Suprapubic skin (tissue), 4 donors: ENCODE measurements at places on chromosomes 13 and 19. TPM values are rescaled to one million over a fixed set of nuclear protein-coding genes. Genes with fewer than 3 reads are reported as not detected.

Gene SIGLEC12
- not detected for total RNA-seq

Gene CYP2A7
- total RNA-seq, result not detected

Gene ZNF529
- total RNA-seq, result 13.3 TPM

Gene KLK14
- 22.8 TPM for total RNA-seq

Gene NDUFA3
- total RNA-seq, result 71.9 TPM

Gene ZFP14
- total RNA-seq, result 1.9 TPM

Gene SULT2A1
- total RNA-seq, result not detected

Gene SNAPC2
- 18.3 TPM for total RNA-seq

Gene FAM83E
- 5.1 TPM for total RNA-seq

DNA sequence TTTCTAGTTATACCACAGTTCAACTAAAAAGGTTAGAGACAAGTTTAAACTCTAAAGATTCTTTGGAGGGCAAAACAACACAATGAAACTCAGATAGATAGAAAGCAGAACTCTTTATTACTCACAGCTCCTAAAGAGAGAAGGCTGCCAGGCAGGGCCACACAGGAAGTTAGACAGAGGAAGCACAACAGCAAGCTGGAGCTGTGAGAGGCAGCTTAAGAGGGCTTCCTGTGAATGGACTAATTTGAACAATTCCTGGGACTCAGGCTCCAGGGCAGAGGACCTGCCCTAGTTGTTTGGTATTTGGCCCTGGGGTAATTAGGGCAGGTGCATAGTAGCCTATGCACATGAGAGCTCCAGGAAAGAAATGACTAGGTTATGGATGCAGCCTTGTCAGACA, 803.6 kb downstream of the DIAPH3 start:
- DNase-seq, result no peak

DNA sequence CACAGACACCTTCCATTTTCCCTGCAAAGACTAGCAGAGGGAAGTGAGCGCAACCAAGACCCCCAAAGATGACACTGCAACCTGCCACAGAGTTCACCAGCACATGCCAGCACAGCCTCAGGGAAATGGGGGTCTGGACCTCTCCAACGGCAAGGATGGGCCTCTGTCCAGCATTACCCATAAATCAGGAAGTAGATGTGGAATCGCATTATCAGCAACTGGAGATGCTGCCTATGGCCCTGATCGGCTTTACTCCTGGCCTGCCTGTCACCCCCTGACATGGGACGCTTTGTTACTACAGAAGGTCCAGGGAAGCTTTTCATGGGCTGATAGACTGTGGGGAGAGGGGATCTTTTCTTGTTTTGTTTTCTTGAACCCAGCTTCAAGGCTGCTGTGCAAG, 41.4 kb upstream of the POU2F2 start:
- DNase-seq, result no peak

GRCh38 chr13:80339912-80340650, 845 bp downstream of the SPRY2 start:
- peak; percentile 74 for DNase-seq

GRCh38 chr19:18612772-18613588, at the start of gene TMEM59L:
TSS of gene TMEM59L (plus strand) at chr19:18612870. CDS start at chr19:18612959, 89 bp downstream.
- no peak for DNase-seq

GRCh38 chr13:34464011-34464410, 478.1 kb upstream of the NBEA start:
- no peak for DNase-seq

DNA sequence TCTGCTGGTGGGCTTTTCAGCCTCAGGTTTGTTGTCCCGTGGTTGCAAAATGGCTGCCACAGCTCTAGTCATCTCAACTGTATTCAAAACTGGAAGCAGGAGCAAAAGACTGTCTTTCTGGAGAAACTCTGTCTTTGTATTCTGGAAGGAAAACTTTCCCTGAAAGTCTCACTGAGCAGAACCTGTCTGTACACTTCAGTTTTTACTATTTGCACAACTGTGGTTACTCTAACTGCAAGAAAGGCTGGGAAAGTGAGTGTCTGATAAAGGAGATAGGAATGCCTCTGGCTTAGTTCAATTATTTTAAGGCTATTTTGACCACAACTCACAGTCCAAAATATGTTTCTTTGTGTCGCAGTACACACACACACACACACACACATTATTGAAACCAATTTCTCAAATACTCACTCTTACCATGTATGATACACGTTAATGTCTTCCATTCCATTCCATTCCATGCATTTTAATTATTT, 49.7 kb upstream of the EHD2 start:
- DNase-seq, result no peak

- no peak for DNase-seq
These were observed at the start of gene CXCL17 for GRCh38 chr19:42442833-42443232. TSS of gene CXCL17 (minus strand) at chr19:42442946. CDS start at chr19:42442832, 114 bp downstream.

DNA sequence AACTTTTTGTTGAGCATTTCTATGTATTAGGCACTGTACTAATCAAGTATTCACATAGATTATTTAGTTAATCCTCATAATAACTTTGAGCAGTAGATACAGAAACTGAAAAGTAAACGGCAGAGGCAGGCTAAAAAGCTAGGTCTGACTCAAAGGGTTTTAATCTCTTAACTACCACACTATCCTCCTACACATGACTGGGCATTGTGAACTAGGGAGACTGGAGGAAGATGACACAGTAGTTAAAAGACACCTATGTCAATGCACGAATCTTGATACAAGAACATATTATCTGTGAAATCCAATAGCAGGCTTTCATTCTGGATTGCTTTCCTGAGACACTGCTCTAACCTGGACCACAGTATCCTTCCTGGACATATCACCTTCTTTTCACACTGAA, 36.3 kb downstream of the MICU2 start:
- DNase-seq, result no peak

DNA sequence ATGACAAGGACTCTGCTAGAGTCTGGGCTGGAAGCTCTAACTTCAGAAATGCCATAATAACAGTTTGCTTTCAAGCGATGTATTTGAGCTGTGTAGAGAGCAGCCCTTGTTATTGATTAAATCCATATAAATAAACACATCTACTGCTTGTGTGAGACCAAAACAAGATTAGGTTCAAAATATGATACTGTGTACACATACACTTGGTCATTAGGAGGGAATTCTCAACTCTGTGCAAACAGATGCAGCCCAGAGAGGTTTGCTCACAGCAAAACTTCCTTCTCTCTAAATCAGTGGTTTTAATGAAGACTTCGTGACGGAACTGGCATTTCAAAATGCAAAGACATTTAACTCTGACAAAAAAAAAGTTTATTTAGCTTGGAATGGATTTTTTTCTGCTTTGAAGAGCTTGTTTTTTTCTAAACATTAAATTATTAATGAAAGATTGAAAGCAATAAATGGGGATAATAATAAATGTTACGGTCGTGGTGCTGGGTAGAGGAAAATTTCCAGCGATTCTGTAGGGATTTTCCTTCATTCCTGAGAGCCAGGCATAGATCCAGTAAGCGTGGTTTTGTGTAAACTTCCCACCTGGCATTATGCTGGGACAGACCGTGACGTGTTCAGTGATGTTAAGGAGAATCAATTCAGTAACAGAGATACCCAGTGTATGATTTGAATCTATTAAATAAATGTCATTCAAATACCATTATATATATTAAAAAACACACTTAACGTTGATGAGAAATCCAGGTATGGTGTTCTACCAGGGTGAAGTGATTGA, 213.7 kb downstream of the TEX29 start:
- no peak for DNase-seq

DNA sequence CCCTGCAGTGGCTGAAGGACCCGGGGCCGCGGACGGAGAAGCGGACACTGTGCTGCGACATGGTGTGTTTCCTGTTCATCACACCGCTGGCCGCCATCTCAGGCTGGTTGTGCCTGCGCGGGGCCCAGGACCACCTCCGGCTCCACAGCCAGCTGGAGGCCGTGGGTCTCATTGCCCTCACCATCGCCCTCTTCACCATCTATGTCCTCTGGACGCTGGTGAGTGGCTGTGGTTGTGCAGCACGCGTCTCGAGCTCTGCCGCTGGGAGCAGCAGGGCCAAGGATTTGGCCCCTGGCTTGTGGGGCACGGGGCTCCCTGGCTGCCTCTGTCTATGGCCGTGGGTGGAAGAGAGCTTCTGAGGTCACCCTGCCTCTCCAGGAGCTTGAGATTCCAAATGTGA, 14.1 kb upstream of the HNRNPM start:
- no peak for DNase-seq

GRCh38 chr19:4694211-4694987, 24.3 kb upstream of the MYDGF start:
- DNase-seq, result peak; percentile 92

DNA sequence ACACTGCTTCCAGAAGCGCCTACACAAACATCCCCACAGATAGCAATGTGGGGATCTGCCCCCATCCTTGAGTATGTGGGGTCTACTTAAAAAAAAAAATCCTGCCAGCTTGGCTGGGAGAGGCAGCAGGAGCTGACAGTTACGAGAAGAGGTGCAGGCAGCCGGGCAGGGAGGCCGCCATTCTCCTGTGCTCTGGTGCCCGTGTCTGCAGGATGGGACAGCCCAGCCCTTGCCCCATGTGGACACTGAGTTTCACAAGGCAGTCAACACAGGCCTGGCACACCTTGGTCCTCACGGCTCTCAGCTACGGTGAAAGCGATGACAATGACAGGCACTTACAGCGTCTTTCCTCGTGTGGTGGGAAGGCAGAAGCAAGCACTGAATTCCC, 24.0 kb downstream of the MPND start:
- DNase-seq, result no peak

DNA sequence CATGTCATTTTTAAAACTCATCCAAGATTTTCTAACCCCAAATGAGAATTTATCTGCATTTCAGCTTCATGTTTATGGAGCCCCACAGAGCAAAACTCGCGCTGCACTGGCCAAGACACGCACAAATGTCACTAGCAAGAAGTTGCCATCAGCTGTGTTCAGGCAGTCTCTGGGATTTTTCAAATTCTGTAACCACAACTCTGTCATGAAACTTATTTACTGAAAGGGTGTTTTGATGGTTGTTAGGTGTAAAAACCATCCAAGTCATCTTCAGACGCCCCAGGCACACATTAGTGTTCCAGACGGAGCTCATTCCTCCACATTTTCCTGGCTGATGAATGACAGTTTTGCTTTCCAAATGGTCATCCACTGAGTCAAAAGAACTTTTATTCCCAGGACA, 63.4 kb downstream of the SLC7A1 start:
- peak; percentile 19 for DNase-seq

GRCh38 chr19:34982275-34982674, 17.8 kb upstream of the GRAMD1A start:
- DNase-seq, result no peak

- no peak for DNase-seq
These were observed 21.7 kb downstream of the TNFSF14 start for GRCh38 chr19:6648141-6648715.

- DNase-seq, result no peak
These were observed 1.7 kb upstream of the DNAJB1 start for GRCh38 chr19:14519860-14520407.

DNA sequence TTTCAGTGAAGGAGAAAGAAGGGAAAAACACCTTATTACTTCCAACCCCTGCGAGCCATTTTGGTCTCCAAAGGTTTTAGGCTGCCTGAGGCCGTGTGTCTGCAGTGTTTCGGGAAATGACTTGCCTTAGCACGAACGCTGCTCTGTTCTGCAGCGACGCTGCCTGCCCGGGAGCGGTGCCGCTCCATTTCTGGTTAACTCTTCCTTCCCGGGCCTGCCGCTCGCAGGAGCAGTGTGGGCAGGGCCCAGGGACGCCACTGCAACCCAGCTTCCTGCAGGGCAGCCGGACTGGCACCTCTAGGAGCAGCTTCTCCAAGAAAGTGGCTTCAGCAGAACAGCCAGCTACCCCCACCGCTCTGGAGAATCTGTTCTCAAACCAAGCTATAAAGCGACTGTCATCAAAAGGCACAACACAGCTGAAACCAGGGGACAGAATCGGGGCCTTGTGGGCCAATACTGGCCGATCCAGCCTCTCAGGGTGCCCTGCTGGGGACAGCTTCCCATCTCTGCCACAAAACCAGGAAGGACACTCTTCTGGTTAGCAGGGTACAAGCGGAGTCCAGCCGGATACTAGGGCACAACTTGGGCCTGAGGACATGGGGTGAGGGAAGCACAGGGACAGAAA, 72.2 kb downstream of the KCTD15 start:
- no peak for DNase-seq

GRCh38 chr19:56840451-56841192, at the start of the genes PEG3 and ZIM2:
TSS of gene PEG3 (minus strand) at chr19:56840726. CDS start at chr19:56824655, 16,071 bp downstream.
TSS of gene ZIM2 (minus strand) at chr19:56840726. CDS start at chr19:56824277, 16,449 bp downstream.
- DNase-seq, result peak; percentile 77

DNA sequence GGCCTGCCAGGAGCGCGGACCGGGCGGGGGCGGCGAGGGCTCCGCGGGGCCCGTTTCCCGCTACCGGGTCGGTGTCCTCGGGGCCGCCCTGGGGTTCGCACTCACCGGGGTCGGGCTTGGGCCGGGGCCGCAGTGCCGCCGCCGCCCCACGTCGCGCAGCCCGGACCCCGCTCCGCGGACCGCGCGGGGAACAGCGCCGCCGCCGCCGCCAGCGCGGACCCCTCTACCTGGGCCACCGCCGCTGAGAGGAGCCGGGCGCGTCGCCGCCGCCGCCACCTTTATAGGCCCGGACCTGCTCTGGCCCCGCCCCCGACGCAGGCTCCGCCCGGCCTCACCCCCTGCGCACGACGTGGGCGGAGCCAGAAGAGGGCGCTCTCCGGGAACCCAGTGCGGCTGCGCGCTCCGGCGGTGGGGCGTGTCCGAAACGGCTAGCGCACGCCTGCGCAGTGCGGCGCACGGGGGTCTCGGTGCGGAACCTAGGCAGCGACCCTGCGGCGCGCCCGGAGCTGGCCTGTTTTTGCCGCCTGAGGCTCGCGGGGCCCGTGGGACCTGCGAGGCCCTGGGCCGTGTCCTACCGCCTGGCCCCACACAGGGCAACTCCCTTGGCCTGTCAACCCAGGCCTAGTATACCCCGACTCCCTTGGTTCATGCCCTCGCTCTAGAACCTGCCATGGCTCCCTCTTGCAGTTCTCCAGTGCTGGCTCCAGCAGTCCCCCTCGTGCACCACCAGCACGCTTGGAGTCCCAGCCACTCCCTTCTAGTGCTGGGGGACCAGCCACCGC, at the start of gene MKNK2:
TSS of gene MKNK2 (minus strand) at position 254 of the 782 bp plus-strand sequence. CDS start 393 bp downstream, outside the sequence.
- DNase-seq, result peak; percentile 92

DNA sequence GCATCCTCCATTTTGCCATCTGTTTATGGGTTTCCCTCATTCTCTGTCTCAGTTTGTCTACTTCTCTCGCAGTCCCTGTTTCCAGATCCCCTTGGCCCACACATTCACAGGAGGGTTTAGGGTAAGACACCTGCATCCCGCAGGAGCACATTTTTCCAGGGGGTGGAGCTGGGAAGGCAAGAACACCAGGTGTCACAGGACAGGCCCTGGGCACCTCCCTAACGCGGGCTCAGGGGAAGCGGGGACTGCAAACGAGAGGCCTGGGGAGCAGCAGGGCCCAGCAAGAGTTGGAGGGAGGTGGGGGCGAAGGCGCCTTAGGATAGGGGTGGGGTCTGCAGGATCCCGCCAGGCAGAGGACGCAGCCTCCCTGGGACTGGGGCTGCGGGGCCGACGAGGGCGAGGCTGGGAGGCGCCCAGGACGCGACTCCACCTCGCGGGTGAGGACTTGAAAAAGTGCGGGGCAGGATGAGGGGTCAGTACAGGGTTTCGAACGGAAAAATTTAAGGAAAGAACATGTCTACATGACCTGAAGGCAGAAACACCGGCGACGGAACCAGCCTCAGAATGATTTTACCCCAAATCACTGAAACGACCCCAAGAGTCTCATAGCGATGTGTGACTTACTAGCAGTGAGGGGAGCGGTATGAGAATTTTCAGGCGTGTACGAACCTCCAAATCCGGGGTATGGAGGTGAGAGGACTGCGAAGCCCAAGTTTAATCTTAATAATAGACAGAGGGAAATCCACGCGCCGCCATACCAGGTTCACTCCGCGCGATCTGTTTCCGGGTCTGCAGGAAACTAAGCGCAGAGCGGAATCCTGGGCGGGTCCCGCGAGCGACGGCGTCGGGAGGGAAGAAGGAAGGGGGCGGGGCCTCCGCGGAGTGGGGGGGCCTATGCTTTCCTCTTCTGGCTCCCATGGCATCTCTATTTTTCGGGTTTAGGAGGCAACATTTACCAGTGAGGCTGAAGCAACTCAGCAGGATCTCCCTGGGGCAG, 7.1 kb upstream of the ERVV-2 start:
- no peak for DNase-seq
